Activated T-helper 2 cell treated with anti-CD3 and anti-CD28 coated beads, Interferon-gamma antibody, Interleukin-2, Interleukin-4, amounts not matched to agents 10 μg/mL and 5 μg/mL and 100 μg/mL, durations not matched to agents 14 hours and 24 hours and 36 hours (primary cell): ENCODE measurements at places on chromosomes 7 and 10. TPM values are rescaled to one million over a fixed set of nuclear protein-coding genes. Genes with fewer than 3 reads are reported as not detected.

TRIM50 gene
- not detected in 2 replicates for total RNA-seq

PILRA gene
- total RNA-seq, result 12.3 TPM in 2 replicates

OR2A42 gene
- 0.09 TPM in 1 of 2 replicates, not detected in the other for total RNA-seq

CALCR gene
- not detected in 2 replicates for total RNA-seq

SPRN gene
- total RNA-seq, result not detected in 2 replicates

WEE2 gene
- 0.05 TPM in 1 of 2 replicates, not detected in the other for total RNA-seq

GJC3 gene
- 0.21 TPM in 1 of 2 replicates, not detected in the other for total RNA-seq
